Fibroblast of skin of abdomen (primary cell): ENCODE measurements at places on chromosomes 5 and 9.

GRCh38 chr5:180172447-180173197 lies 36.4 kb downstream of the RASGEF1C start:
- DNase-seq = no peak

- DNase-seq = peak; percentile 97
Measured at GRCh38 chr5:54700986-54701578, 183.5 kb downstream of the SNX18 start.

GRCh38 chr5:73821003-73821402 lies 195.0 kb downstream of the ARHGEF28 start:
- DNase-seq = no peak

DNA sequence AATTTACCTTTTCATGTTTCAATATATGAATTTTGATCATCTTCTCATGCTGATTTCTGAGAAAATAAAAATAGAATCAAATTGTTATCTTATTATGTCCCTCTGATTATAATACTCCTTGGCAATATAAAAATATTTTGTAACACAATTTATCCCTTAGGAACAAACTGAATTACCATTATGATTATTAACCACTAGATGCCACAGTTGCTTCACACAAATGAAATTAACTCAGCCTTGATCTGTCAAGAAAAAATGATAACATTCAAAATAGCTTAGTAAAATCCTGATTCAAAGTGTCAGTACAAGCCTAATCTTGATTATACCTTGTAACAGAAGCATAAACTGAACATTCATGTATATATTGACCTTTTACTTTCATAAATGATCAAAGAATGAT lies 4.8 kb upstream of the CHSY3 start:
- DNase-seq = peak; percentile 37

GRCh38 chr5:149206524-149207141 lies 65.0 kb upstream of the AFAP1L1 start:
- no peak for DNase-seq

DNA sequence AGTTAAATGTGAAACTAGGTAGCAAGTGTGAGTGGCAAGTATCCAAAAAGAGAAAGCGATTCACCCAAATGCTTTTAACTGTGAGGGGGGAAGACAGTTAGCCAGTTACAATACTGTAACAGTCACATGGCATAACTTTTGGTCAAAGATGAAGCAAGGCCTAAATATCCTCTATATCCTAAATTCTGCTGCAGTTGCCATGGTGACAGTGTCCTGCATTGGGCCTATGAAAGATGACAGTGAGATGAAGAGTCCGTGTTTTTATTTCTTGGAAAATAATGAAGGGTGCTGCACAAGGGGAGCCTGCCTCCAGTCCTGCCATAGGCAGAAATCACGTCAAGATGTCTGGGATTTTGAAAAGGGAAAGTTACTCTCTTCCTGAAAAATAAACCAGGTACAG lies 534.6 kb downstream of the NTRK2 start:
- DNase-seq = no peak
